ENCODE measurements at places on chromosomes 16 and 17.

DNA sequence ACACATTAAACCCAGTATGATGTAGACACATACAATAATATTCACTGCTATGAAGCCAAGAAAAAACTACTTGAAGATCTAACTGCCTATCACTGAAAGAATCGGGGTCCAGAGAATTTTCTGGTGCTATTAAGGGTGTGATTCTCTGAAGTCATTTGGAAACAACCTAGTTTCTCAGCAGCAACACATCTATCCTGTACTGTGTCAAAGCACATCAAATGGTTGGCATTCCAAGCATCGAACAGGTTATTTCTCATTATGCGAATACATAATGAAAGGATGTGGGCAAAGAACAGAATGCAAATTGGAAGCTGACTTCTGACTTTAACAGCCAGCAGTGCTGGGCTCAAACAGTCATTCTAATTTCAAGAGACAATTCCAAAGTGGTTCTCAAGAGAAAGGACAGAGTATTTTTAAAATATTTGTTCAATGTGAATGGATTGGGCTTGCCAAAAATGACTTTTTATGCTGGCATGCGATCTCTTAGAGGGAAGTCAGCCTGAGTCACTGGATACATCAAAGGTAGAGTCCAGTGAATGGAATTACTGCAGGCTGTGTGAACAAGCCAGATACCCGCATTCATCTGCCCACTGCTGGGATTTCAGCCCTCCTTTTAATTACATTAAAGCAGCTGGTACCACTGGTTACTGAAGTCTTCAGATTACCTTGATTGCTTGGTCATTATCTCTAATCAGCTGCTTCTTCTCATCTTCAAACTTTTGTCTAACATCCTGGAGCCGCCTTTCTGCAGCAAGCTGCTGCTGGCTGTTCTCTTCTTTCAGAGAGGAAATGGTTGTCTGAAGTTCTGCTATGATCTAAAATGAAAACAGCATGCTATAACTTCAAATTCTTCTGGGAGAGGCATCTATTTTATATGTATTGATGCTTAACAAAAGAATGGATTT, 181.2 kb upstream of the AXIN2 start:
- no peak for DNase-seq

- no peak for DNase-seq
Measured at GRCh38 chr16:77993111-77993985, 29.0 kb upstream of the CLEC3A start.

DNA sequence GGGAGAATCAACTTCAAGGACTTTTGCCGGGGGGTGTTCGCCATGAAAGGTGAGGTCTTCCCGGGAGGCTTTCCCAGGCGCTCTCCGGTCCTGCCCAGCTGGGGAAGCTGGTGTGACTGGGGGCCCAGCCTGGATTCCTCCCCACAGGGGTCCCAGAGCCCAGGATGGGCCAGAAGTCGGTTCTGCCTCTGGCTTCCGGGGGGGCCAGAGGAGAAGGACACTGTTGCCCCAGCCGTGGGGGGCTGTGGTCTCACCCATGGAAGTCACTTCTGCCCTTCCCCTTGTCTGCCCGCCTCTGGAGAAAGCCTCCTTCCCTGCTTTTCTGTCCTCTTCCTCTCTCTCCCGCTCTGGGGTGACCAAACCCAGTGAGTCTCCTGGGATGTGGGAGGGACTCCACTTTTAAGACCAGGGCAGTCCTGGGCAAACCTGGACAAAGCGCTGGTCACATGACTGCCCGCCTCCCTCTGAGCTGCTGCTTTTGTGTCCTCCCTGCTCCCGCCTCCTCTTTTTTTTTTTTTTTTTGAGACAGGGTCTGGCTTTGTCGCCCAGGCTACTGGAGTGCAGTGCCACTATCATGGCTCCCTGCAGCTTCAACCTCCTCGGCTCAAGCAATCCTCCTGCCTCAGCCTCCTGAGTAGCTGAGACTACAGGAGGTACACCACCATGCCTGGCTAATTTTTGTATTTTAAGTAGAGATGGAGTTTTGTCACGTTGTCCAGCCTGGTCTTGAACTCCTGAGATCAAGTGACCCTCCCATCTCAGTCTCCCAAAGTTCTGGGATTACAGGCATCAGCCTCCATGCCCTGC, 40.6 kb downstream of the RAB11FIP4 start:
- DNase-seq = no peak

GRCh38 chr17:75842963-75843576, 1.1 kb downstream of the UNC13D start:
- no peak for DNase-seq

- no peak for DNase-seq
Measured at GRCh38 chr16:3673201-3673600, 18.7 kb downstream of the DNASE1 start.

- DNase-seq = no peak
Measured at GRCh38 chr17:30922235-30923030, 688 bp downstream of the ADAP2 start.

DNA sequence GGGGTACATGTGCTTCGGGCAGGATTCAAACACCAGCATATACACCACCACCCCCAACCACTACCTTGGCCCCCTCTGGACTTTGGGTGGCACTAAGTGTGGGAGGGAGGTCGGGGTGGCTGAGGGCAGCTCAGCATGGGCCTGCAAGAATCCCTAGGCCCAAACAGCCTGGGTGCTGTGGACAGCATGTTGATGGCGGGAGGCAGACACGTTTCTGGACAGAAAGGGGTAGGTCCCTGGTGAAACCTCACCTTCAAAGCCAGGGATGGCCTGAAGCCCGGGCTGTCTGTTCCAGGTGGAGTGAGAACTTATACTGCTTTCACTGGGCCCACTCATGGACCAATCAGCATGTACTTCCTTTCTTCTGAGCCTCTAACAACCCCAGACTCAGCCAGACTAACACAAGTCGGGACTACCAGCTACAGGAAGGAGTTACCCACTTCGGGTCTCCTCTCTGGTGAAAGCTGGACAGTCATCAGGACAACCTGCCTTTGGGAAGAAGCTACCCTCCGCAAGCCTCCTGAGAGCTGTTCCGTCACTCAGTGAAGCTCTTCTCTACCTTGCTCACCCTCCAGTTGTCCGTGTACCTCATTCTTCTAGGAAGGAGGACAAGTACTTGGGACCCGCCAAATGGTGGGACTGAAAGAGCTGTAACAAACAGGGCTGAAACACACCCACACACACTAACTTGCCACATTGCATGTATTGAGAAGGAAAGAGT, 203.0 kb downstream of the CPPED1 start:
- DNase-seq = no peak

DNA sequence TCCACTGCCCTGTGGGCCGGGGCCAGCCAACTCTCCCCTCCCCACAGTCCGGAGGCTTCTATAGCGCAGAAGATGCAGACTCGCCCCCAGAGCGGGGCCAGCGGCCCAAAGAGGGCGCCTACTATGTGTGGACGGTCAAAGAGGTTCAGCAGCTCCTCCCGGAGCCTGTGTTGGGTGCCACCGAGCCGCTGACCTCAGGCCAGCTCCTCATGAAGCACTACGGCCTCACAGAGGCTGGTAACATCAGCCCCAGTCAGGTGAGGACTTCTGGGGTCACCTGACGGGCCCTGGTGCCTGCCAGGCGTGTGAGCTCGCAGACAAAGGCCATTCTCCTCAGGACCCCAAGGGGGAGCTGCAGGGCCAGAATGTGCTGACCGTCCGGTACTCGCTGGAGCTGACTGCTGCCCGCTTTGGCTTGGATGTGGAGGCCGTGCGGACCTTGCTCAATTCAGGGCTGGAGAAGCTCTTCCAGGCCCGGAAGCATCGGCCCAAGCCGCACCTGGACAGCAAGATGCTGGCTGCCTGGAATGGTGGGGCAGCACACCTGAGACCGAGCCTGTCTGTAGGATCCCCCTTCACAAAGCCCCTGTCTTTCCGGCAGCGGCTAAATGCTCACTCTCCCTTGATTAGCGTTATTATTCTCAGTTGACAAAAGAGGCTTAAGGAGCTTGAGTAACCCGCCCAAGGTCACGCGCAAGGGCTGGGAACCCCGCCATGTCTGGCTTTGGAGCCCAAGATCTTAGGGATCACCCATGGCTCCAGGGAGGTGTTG, 3.9 kb downstream of the SPATA20 start:
- DNase-seq = peak; percentile 73

GRCh38 chr17:10790491-10791401, 13.2 kb downstream of the TMEM238L start:
- no peak for DNase-seq

GRCh38 chr16:48812856-48813255, 202.9 kb upstream of the N4BP1 start:
- DNase-seq = no peak

- no peak for DNase-seq
Measured at GRCh38 chr16:49608098-49608497, 234.5 kb downstream of the C16orf78 start.

GRCh38 chr16:85391769-85392583, 221.1 kb upstream of the GSE1 start:
- no peak for DNase-seq

DNA sequence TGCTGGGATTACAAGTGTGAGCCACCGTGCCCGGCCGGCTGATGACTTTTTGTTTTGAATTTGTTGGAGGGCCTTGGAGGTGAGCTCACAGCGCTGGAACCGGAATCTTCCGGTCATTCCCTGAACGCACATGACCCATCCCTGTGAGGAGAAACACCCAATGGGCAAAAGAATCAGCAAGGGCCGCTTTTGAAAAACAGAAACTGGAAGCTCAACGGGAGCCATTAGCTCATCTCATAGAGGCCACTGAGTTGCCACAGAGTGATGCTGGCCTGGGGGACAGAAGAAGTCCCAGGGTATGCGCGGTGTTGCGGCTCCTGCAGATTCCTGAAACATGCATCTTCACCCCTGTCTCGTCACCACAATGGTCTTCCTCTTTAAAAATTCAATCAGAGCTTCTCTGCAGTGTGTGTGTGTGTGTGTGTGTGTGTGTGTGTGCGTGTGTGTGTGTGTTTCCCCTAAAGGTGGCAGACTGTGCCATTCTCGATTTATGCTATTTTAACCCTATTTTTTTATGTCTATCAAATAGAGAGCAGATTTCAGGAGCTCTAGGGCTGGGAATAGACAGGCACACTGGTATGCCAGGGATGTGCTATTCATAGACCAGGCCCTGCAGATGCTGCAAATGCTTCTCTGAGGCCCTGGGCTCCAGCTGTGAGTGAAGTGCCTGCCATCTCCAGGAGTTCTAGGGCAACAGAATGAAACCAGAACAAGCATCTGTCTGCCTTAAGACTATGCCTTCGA, 68.3 kb downstream of the MARCHF10 start:
- no peak for DNase-seq

- DNase-seq = no peak
Measured at GRCh38 chr16:55949518-55949917, 74.3 kb upstream of the CES5A start.

- DNase-seq = no peak
Measured at GRCh38 chr17:72122765-72123529, 2.1 kb downstream of the SOX9 start.

DNA sequence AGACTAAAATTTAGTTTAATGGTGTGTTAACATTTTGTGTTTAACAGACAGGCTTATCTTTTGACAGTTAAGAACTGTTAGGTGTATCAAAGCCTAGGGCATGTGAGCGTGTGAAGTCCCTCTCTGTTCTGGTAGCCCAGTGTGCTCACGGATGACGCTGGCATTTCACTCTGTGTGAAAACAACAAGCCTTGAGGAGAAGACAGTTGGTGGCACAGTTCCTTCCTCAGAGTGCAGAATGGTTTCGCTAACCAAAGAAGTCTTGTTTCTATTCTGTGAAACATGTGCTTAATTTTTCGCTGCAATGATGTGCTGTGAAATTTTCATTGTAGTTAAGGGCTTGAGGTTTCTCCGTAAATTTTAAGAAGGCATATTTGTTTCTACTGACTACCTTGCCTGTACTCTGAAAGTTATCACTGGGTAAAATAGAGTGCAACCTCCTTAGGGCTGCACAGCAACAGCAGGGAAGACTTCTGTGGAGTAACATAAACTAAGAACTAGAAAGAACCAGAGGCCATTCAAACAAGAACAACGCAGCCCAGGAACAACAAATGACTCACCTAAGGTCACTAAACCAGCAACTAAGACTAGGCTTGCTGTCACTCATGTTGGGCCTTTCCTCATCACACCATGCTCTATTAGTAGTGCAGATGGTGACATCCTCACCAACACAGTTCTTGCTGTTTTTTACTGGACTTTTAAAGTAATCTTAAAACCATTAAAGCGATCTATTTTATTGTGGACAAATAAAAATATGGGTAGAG, 33.4 kb downstream of the BRD7 start:
- no peak for DNase-seq

- DNase-seq = no peak
Measured at GRCh38 chr17:5813357-5813756, 229.0 kb upstream of the NLRP1 start.

DNA sequence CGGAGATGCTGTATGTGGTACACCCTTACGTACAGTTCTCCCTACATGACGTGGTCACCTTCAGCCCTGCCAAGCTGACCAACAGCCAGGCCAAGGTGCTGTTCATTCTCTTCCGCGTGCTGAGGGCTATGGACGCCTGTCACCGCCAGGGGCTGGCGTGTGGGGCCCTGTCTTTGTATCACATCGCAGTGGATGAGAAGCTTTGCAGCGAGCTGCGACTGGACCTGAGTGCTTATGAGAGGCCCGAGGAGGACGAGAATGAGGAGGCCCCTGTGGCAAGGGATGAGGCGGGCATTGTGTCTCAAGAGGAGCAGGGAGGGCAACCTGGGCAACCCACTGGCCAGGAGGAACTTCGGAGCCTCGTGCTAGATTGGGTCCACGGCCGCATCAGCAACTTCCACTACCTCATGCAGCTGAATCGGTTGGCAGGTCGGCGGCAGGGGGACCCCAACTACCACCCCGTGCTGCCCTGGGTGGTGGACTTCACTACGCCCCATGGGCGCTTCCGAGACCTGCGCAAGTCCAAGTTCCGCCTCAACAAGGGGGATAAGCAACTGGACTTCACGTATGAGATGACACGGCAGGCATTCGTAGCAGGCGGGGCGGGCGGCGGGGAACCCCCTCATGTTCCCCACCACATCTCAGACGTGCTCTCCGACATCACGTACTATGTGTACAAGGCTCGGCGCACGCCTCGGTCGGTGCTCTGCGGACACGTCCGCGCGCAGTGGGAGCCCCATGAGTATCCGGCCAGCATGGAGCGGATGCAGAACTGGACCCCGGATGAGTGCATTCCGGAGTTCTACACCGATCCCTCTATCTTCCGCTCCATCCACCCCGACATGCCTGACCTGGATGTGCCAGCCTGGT, 1.4 kb downstream of the WDR81 start:
- no peak for DNase-seq

GRCh38 chr17:36540696-36541095, 4.0 kb upstream of the GGNBP2 start:
- no peak for DNase-seq

GRCh38 chr16:81879625-81880024, 100.5 kb downstream of the PLCG2 start:
- no peak for DNase-seq

DNA sequence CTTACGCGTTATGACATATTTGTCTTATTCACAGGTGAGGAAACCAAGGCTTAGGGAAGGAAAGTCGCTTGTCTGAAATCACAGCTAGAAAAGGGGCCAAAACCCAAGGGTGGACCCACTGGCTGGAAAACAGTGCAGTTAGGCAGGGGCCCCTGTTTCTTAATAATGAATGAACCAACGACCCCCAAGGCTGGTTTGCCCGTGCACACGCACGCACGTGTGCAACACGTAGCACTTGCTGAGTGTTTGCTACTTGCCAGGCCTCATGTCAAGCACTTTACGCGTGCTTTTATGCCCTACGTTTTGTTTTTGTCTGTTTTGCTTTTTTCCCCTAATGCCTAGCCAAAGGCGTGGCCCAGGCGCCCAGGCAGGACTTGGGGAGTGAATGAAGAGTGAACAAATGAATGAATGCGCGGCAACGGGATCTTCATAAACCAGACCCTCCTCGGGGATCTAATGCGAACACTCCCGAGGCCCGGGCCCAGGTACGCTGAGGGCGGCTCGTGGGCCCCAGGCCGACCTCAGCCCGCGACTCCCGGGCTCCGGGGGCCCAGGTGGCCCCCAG, 571 bp upstream of the USP10 start:
- peak; percentile 19 for DNase-seq
